ENCODE measurements at places on chromosomes 7 and 10.

DNA sequence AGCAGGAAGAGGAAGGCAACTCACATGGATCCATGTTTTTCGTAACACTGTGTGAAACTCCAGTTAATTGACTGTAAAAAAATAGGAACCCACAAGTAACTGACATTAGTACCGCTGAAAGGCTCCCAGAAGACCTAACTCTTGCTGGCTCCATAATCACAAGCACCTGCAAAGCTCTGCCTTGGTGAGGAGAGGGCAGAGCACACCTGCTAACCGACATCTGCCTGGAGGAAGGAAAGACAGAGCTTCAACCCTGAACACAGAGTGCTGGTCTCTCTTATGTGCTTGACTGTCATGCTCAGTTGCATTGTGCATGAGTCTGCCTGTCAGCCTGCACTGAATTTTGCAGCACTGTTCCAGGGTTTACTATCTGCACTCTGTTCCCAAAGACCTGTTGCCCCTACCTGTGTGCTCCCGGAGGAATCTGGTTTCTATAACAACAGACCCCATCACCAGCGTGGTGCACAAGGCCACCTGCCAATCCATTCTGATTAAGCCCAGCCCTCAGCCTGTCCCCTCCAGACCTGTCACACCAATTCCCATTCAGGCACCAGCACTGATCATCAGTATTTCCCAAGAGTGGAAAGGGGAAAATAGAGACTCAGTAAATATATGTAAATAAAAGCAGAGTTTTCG lies 63.1 kb upstream of the ANKRD1 start:
- no peak for DNase-seq

DNA sequence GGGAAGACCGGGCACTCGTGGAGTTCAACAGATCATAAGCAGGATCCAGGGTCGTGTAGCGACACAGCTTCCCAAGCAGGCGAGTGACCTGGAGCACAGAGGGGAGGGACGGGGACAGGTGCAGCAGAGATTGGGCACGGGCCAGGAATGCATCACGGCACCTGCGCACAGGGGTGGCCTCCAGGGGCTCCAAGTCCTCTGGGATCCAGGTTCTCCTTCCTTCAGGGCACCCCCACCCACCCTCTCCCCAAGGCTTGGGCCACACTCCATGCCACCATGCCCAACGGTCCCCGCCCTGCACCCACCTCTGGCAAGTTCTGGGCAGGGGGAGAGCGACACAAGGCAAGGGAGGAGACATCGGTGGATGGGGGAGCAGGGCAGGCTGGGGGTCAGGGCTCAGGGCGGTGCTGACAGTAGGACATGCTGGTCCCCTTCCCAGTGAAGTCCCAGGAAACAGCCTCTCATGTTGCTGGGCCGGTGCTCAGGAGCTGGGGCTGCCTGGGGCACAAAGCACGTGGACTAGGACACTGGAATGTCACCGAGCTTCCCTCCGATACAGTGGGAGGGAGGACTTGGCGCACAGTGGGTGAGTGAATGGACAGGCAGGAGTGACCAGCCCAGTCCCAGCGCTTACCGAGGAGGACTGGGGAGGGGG lies 597.3 kb downstream of the PTPRN2 start:
- no peak for DNase-seq

GRCh38 chr10:23918839-23919238 lies 290.1 kb upstream of the KIAA1217 start:
- no peak for DNase-seq

DNA sequence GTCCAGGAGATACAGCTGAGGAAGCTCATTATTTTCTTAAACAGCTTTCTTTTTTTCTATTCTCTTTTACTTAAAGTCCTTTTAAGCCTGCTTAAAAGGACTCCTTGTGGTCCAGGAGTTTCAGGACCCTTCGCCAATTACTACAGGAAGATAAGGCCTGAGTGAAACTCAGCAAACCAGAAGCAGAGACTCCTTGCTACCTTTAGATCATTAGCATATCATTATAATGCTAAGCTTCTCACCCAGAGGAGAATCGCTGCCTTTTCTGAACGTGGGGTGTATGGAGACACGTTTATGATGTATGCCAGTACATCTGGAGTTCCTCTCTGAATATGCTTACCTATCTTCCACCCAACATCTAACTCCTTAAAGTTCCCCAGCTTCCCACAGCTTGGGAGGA lies 47.5 kb downstream of the ANKMY2 start:
- no peak for DNase-seq

DNA sequence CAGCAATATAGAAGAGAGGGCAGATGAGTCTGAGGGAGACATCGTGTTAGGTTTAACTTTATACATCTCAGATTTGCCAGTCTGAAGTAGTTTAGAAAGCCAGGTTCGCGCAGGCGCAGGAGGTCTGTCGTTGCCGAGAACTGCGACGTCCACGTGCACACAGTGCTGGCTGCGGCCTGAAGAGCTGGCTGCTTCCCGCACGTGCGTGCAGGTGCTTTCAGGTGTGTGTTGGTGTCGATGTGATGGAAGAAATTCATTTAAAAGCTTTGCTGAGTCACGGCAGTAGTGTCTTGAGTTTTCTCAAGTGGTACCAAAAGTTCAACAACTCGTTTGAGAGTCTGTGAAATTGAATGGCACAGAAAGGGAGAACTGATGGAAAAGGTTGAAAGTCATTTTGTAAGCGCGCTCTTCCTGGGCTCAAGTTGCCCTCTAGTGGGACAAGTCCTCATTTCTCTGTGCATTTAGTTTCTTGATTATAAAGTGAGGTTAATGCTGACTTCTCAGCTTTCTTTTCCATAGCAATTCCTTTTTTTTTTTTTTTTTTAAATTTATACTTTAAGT lies 18.6 kb downstream of the WDR37 start:
- no peak for DNase-seq

- DNase-seq: no peak
These were observed 228.0 kb downstream of the TWIST1 start for GRCh38 chr7:18889436-18889835.
